ENCODE measurements at places on chromosomes 1 and 21.

- no peak for DNase-seq
These were observed 31.4 kb downstream of the SZRD1 start for GRCh38 chr1:16398371-16398953.

DNA sequence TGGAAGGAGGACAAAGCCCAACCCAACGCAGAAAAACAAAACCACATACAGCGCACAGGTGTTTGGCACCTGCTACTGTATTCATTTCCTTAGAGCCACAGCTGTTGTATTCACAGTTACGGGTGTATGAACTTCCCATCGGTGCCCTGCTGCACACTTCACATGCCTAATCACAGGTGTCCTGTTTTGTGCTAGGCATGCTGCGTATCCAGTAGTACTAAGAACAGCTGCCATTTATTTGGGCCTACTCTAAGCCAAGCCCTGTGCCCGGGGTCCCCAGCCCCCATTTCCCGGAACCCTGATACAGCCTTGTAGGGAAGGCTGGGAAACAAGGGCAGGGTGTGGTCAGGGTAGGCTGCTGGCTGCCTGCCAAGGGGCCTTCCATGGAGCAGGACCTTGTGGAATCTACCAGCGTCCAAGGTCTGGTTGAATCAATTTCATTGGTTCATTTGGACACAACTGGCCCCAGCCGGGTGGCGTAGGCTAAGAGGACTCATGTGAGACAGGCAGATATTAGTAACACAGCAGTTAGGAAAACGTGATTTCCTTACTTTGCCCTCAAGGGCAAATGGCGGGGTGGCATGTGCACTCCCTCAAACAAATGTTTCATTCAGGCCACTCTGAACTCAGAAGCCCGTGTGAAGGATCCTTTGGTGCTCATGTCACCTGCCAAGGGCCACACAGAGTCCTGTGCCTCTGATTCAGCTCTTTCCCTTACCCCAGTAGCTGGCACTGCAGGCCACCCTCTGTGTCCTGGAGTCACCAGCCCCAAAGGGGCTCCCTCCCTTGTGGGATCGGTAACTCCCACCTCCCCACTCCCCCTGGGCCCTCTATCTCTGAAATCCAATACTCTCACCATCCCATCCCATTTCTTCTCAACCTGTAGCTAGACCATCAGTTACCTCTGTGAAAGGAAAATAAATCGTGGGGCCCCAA, 986 bp upstream of the RNF186 start:
- no peak for DNase-seq

- no peak for DNase-seq
These were observed 44.8 kb downstream of the USP1 start for GRCh38 chr1:62481681-62482080.

GRCh38 chr1:2628191-2628932, 4.5 kb downstream of the MMEL1 start:
- DNase-seq: no peak

DNA sequence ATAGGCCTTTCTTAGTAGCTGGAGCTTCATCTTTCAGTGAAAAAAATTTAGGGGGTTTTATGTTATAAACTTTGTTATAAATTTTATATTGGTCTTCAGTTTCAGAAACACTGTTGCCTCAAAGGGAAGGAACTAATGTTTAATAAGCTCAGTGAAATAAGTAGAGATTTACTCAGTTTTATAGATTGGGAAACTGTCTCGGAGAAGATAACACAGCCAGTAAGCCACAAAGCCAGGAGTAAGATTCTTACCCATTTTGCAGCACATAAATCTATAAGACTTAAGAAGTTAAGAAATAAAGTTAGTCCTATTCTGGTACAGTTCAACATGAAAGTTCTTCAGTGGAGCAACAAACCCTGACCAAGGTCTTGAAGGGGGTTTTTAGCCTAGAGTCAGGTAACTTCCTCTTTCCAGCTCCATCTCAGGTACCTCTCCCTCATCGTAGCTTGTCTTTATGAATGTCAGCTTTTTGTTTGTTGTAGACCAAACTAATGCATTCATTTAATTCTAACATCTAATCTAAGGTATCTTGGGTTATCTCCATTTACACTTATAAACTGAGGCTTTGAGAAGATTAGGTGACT, 3.3 kb downstream of the KPNA6 start:
- no peak for DNase-seq

DNA sequence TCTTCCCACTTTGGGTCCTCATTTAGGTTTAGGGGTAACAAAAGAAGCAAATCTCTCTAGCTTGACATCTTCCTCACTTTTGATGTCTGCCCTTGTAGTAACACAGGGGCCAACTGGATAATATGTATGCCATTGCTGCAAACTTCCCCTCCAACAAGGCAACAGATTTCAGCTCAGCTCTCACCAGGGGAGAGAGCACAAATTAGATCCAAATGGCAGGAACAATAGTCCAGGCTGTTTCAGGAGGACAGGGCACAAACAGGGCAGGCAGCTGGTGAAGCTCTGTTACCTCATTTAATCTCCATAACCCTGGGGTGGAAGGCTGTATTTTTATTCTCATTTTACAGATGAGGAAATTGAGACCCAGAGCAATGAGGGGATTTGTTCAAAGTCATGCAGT, 4.3 kb upstream of the PIK3R3 start:
- no peak for DNase-seq

DNA sequence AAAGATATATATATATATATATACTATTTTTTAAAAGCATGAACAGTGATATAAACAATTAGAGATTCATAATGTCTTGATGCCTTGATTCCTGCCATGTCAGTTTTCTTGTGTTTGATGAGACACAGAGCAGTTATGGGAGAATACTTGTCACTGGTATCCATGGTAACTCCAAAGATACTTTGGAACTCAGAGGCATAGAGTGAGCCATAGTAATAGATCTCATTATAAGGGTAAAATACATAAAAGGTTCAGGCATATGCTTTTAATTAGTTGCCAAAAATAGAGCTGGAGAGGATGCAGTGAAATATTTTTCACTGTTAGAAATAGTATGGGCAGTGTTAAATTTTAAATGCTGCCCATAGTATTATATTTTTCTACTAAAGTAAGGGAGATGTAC, 134.1 kb downstream of the SYT14 start:
- DNase-seq: no peak

- DNase-seq: peak; percentile 64
These were observed 490.6 kb downstream of the KIF26B start for GRCh38 chr1:245645406-245645805.

DNA sequence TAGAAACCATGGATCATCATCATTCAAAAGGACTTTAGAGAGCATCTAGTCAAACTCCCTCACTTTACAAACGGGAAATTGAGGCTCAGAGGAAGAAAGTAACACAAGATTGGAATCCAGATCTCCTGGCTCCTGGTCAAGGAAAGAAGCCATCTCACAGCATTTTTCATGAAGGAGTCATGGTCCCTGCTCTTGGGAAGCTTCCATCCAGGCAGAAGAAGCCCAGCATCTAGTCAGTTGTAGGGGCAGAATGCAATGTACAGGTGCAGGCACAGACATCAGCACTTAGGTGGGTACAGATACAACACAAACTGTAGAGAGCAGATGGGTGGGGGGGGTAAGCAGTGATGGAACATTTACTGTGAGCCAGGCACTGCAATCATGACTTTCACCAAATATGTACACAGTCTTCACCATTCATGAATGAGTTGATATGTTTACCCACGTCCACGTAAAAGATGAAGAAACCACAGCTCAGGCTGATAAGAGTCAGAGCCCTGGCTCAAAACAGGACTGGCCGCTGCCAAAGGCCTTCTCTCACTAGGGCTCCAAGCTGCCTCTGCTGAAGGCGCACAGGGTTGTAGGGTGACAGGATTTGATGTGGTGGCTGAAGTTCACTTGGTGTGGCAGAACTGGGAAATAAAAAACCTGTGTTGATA, 44.0 kb downstream of the OPTC start:
- no peak for DNase-seq

GRCh38 chr1:17661546-17662157, 93.5 kb upstream of the ACTL8 start:
- DNase-seq: peak; percentile 77

DNA sequence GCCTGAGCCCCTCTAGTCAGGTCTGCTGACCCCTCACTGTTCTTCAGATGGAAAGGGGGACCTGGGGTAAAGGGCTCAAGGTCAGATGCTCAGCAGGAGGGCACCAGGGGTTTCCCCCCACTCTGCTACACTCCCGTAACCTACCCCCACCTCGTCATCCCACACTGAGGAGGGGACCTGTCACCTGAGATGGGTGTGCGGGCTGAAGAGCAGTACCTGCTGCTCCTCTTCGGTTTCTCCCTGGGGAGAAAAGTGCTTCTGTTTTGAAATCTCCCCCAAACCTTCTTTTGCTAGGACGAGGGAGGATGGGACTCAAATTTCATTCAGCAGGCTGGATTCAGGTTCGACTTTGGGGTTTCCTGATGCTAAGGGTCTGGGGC, 65.2 kb downstream of the SYT2 start:
- no peak for DNase-seq

GRCh38 chr1:208510192-208510952, 266.2 kb upstream of the PLXNA2 start:
- DNase-seq: no peak

DNA sequence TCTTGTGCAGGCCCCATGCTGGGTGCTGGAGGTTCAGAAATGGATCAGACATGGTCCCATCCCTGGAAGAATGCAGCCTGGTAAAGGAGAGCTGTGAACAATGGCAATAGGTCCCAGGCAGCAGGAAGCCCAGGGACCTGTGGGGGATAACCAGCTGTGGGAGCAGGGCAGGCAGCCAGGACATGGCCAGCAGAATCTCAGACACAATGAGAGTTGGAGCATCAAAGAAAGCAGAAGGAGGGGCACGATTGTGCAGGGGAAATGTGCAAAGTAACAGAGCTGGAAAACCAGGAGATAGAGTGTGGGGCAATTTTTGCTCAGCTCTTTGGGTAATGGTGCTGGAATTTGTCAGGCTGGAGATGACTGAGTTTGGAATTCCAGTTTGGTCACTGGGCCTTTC, 44.3 kb downstream of the C8B start:
- no peak for DNase-seq

DNA sequence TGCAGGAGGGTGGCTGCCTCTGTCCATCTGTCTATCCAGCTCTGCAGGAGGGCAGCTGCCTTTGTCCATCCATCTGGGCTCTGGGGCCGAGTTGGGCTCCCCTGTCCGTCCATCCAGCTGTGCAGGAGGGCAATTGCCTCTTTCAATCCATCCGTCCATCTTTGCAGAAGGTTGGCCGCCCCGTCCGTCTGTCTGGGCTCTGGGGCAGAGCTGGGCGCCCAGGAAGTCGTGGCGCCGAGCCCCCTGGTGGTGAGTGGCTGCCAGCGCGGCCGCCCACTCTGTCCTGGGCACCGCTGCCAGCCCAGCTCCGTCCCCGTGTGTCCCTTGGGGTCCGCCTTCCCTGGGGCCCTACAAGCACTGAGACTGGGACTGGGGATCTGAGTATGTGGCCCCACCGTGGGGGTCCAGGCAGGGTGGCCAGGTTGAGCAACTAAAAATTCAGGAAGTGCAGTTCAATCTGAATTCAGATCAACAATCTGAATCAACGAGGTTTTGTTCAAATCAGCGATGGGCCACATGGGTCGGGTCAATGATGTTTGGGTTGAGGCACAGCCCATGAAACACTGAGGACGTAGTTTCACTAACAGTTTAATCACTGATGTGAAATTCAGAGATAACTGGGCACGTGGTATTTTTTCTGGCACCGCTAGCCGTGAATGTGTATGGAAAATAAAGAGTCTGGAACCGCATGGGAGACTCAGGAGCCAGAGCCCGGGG, 99.1 kb upstream of the ACTRT2 start:
- no peak for DNase-seq

DNA sequence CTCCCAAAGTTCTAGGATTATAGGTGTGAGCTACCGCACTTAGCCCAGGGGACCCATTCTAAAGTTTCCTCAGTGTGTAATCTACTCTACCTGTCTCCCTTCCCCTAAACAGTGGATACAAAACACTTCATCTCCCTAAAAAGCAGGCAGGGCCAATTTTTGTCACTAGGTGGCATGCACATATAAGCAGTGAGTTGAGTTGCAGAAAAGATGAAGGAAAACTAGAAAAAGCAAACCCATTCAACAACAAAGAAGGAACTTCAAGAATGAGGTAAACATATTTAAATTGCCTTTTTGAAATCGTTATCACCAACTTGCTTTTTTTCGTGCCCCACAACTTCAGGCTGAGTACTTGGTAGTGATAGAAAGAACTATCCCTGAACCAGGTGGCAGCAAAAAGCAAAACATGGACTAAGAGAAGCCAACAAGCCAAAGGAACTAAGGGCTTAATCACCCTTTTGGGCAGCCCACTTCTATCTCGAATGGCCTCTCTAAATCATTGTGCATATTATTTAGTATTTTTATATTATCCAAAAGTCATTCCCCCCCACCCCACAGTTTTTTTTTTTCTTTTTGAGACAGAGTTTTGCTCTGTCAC, 19.7 kb upstream of the ALDH9A1 start:
- DNase-seq: peak; percentile 56

- DNase-seq: no peak
These were observed 547.4 kb downstream of the LTN1 start for GRCh38 chr21:28445141-28445830.

- DNase-seq: no peak
These were observed 13.8 kb downstream of the PDIK1L start for GRCh38 chr1:26125382-26125781.

- no peak for DNase-seq
These were observed 176.4 kb downstream of the ETS2 start for GRCh38 chr21:38982096-38982495.

- DNase-seq: no peak
These were observed 2.2 kb upstream of the SSBP3 start for GRCh38 chr1:54408147-54409066.

DNA sequence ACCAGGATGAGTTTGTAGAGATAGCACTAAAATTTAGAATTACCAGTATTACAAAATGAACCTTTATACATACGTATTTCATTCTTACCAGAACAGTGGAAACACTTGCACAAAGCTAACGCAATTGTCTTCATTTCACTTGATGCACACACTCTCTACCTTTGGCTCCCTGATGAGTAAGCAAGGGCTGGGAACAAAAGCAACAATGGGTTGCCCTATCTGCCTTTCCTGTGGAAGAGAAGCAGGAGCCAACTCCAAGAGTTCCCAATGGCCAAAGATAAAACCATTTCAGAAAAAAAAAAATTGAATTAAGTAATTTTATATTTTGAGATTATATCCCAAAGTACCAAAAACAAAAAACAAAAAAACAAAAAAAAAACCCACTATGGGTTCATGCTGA, 344.1 kb upstream of the GREM2 start:
- DNase-seq: no peak

DNA sequence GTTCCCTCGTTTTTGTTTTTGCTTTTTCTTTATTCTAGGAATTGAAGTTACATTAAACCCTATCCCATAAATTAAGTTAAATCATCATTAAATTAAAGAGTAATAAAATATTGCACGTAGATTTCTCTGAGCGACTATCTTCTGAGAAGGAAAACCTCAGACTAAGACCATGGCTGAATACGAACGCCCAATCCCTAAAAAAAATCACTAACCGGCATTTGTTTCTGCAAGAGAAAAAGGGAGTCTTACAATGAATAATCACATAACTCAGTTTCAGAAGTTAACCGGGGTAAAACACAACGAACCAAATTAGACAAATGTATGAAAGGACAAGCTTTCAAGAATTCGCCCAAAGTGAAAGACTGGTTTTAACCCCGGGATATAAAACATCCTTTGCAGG, 1.3 kb downstream of the PIK3R3 start:
- no peak for DNase-seq

- DNase-seq: no peak
These were observed 70.6 kb upstream of the PTGFR start for GRCh38 chr1:78420181-78420580.

- no peak for DNase-seq
These were observed 5.8 kb upstream of the SLC44A5 start for GRCh38 chr1:75616436-75617433.

- DNase-seq: no peak
These were observed 77.9 kb downstream of the GALNT2 start for GRCh38 chr1:230144758-230145504.

- peak; percentile 47 for DNase-seq
These were observed 6.9 kb upstream of the GPATCH4 start for GRCh38 chr1:156608036-156608674.

Measured in T47D (cell line).